NCI-H524 (cell line): ENCODE measurements at places on chromosomes 3 and 15.

DNA sequence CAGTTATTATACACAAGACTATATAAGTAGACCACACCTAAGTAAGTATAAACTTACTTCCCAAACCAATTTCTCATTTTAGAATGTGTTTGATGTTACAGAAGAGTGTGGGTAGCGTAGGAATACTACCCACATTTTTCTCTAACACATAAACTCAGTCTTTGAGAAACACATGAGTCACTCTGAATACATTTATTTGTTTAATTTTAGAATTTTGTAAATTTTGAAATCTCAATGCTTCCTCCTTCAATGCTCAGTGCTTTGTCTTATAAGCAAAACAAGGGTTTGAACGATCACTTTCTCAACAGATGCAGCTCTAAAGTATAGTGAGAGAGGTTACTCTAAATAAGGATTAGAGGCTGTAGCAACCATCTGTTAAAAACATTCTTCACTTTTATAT lies 700.8 kb downstream of the SI start:
- peak; percentile 83 for DNase-seq

DNA sequence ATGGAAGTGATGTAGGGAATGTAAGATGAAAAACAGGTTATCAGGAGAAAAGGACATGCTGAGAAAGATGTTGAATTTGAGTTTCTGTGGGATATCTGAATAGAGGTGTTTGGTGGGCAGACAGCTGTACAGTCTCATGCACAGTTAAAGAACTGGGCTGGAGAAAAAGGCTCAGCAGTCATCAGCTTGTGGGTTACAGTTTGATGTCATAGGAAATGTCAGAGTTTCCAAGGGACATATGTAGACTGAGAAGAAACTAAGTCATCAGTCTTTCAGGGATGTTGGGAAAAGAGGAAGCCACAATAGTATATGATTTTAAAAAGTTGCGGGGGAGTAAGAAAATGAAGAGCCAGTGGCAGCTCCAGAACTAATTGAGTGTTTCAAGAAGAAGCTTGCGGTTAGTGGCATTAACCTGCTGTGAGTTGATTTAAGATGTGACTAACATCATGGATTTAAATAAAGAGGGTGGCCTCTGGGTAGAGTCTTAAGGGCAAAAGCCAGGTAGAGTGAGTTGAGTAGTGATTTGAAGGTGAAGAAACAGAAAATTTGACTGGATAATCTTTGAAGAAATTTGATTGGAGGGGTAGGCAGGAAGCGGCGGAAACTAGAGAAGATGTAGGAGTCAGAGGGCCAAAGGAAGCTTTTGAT lies 24.6 kb downstream of the GORASP1 start:
- no peak for DNase-seq

DNA sequence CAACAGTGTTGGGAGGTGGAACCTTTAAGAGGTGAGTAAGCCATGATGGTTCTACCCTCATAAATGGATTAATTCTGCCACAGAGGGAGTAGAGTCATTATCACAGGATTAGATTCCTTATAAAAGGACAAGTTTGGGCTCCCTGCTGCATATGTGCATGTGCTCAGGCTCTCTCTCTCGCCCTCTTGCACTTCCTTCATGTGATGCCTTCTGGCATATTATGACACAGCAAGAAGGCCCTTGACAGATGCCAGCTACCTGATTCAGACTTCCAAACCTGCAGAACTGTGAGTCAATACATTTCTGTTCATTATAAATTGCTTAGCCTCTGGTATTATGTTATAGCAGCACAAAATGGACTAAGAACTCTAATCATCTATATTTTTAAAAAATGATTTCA lies 205.3 kb downstream of the CTNNB1 start:
- DNase-seq, result peak; percentile 4

- peak; percentile 41 for DNase-seq
Observed at GRCh38 chr15:53116169-53116568, 326.0 kb upstream of the ONECUT1 start.

DNA sequence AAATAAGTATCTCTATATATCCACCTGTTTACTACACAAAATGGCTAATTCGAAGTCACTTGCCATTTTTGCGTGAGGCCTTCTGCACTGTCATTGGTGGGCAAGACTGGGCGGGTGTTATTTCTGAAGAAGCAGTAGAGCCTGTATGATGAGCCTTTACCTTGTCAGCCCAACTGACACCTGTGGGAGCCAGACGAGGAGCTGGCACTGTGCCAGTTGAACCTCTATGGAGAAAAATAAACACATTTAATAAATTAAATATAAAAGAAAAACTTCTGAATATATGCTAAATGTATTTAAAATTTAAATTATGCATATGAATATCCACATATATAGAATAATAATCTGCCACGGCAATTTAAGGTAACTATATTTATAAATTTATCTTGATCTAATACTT lies 109.9 kb downstream of the SCAPER start:
- no peak for DNase-seq

- no peak for DNase-seq
Observed at GRCh38 chr3:38083871-38084333, 44.9 kb downstream of the DLEC1 start.

DNA sequence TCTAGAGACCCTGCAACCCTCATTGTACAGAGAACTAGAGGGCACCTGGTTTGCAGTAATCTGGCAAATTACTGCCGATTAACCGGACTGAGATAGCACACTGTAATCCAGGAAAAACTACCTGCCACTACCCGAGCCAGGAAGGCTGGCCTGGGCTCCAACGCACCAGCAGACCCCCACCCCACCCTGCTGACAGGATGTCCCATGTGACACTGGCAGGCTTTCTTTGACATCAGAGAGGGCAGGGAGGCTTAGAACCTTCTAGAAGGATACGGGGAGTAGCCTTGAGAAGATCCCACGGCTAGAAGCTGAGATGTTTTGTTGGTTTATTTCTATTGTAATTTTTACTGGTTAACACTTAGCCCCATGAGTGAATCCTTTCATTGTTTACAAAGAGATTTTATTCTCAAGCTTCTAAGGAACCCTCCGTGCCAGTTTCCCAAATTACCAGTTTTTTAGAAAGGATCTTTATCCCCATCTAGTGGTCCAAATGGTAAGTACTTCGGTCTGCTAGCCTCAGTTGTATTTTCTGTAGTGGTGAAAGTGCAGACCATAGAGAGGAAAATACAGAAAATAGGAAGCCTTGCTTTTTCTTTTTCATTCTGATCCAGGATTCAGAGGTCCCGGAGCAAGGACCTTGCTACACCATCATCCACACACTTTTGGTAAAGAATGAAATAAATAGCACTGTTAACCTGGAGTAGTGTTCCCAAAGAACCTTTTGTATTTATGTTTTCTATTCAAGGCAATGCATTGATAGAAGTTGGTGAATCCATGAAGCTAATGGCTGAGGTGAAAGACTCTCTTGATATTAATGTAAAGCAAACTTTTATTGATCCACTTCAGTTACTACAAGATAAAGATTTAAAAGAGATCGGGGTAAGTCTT lies 81.9 kb upstream of the ADAMTSL3 start:
- DNase-seq, result peak; percentile 2

GRCh38 chr3:11128682-11129632 lies 25.3 kb upstream of the HRH1 start:
- no peak for DNase-seq

DNA sequence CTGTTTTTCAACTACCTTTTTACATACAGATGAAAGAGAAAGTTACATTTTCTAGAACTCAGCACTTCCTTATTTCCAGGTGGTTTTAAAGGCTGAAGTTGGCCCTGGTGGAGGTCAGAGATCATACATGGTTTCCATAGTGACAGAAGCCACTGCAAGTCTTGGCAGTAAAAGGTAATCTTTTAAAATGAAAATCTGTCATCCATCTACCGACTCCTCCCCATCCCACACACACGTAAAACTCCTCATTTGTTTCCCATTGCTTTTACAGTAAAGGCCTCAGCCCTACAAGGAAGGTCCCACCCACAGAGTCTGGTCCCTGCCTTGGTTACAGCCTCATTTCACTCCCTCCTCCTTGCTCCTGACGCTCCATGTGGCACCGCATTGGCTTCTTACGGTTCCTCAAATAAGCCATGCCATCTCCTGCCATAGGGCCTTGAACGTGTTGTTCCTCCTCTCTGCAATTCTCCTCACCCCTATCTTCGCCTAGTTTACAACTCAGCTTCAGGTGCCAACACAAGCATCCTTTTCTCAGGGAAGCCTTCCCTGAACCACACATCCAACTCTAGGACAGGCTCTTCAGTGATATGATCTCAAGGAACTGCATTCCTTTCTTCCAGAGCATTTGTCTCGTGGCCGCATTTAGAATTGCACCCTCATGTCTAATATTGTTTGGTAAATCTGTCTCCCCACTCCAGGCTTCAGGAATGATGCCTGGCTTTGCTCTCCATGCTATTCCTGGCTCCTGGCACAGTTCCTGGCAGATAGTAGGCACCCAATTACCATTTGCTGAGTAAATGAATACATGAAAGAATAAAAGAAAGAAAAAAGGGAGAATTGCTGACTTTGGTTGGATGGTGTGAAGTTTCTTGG lies 2.6 kb downstream of the CYP19A1 start:
- no peak for DNase-seq

DNA sequence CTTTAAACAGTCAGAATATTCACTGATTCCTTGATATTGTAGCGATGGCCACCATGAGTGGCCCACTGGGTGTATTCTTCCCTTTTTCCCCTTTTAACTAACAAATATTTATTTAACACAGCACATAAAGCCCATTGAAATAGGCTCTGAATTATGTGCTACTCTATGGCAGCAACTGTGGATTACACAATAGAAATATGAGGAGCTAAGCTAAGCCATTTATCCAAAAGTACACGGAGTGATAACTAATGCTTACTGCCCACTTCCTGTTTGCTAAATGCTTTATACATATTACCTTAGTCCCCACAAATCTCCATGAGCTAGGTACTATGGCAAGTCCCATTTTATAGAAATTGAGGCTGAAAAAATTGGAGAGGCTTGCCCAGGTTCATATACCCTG lies 17.9 kb downstream of the ILDR1 start:
- DNase-seq, result no peak

- peak; percentile 36 for DNase-seq
Observed at GRCh38 chr3:131393051-131393450, 11.5 kb downstream of the NUDT16 start.

GRCh38 chr3:123783050-123783689 lies 101.0 kb downstream of the MYLK start:
- peak; percentile 20 for DNase-seq

- DNase-seq, result no peak
Observed at GRCh38 chr15:100115066-100115710, 226.6 kb downstream of the ADAMTS17 start.

- DNase-seq, result no peak
Observed at GRCh38 chr3:59810606-59811005, 760.8 kb upstream of the CFAP20DC start.

- DNase-seq, result no peak
Observed at GRCh38 chr3:58613236-58614132, 36.3 kb upstream of the FAM107A start.

GRCh38 chr3:119098619-119099222 lies 47.2 kb upstream of the TEX55 start:
- DNase-seq, result peak; percentile 66

GRCh38 chr3:23203708-23204330 lies 692 bp downstream of the UBE2E2 start:
- peak; percentile 25 for DNase-seq

GRCh38 chr3:107958146-107958545 lies 132.7 kb downstream of the CD47 start:
- no peak for DNase-seq

DNA sequence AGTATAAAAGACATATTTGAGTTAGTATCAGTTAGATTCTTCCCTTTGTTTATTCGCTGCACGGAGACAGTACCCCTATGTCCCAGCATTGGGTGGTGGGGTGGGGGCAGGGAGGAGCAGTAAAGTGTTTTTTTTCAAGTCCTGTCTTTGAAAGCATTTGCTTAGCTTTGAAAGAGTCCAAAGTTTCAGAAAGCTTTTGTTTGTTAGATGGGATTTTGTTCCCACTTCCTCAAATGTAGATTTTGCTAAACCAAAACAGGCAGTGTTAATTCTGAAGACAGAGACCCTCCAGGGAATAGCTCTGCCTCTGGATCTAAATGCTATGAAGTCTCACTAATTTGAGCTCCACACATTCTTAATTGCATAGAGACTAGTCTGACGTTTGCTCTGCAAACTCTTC lies 114.6 kb upstream of the KCNAB1 start:
- no peak for DNase-seq

GRCh38 chr15:49242820-49243219 lies 72.8 kb downstream of the GALK2 start:
- DNase-seq, result no peak

- DNase-seq, result peak; percentile 59
Observed at GRCh38 chr3:196849180-196849741, 18.5 kb upstream of the SENP5 start.

GRCh38 chr15:100021653-100022052 lies 288.4 kb upstream of the LYSMD4 start:
- DNase-seq, result no peak

GRCh38 chr3:178283561-178283960 lies 252.7 kb upstream of the KCNMB2 start:
- DNase-seq, result no peak

DNA sequence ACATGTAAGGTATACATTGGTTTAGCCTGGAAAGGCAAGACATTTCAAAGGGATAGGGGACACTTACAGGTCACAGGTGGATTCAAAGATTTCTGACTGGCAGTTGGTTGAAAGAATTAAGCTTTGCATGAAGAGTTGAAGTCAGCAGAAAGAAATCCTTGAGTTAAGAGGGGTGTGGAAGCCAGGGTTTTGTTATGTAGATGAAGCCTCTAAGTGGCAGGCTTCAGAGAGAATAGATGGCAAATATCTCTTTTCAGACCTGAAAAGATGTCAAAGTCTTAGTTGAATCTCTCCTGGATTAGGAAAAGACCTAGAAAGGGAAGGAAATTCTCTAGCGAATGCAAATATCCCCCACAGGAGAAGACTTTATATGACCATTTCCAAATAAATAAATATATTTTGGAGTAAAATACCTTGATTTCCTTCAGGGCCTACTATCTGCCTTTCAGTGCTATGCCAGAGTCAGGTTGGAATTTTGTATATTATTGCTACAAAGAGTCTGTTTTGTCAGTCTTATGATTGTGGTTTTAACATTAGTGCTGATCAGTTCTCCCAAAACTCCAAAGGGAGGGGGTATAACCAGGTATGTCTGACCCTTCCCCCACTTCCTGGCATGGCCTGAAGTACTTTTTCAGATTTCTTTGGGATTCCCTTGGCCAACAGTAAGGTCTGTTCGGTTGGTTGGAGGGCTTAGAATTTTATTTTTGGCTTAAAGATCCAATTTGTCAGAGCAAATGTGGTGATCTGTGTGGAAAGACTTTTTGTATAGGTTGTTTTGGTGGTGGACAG lies 286.4 kb downstream of the LRTM1 start:
- DNase-seq, result no peak

DNA sequence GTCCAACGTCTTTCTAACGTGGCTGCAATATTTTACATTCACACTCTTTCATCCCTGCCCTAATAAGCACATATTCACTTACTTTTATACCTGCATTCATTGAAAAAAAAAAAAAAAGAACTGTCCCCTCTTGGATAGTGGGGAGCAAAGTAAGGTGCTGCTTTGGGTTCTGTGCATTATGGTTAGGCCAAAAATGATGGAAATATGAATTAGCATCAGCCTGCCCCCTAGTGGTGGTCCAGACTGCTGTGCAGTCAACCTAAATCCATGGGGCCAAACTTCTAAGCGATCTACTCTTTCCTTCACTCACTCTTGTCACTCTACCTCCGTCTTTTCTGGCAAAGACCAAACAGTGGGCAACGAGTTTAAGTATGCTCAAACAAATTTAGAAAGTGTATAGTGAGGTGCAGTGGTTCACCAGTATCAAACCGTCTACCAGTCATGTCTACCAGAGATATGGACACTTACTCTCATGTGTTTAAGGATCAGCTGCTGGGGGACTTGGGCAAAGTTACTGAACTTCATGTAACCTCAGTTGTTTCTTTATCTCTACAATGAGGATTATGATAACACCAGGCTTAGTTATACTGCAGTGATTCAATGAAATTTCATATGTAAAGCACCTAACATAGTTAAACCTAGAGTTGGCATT lies 61.5 kb upstream of the GRM7 start:
- DNase-seq, result peak; percentile 49
